Activated CD4-positive, alpha-beta memory T cell treated with anti-CD3 and anti-CD28 coated beads for 36 hours (primary cell): ENCODE measurements at places on chromosomes 11 and 22.

DNA sequence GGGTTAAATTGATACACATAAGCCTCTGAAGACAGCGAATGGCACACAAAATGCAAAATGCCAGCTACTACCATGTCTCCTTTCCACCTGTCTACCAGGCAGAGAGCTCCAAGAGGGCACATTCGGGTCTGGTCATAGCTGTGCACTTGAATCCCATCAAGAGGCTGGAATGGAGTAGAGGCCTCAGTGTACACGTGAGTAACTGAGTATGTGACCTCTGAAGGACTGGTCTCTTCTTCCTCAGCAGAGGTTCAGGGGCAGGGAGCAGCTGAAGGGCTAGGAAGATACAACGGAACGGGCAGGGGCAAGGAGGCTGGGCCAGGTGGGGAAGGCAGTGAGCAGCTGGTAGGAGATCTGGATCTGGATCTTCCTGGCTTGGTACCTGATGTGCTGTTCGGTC lies 56.3 kb upstream of the PHOX2A start:
- DNase-seq: no peak

DNA sequence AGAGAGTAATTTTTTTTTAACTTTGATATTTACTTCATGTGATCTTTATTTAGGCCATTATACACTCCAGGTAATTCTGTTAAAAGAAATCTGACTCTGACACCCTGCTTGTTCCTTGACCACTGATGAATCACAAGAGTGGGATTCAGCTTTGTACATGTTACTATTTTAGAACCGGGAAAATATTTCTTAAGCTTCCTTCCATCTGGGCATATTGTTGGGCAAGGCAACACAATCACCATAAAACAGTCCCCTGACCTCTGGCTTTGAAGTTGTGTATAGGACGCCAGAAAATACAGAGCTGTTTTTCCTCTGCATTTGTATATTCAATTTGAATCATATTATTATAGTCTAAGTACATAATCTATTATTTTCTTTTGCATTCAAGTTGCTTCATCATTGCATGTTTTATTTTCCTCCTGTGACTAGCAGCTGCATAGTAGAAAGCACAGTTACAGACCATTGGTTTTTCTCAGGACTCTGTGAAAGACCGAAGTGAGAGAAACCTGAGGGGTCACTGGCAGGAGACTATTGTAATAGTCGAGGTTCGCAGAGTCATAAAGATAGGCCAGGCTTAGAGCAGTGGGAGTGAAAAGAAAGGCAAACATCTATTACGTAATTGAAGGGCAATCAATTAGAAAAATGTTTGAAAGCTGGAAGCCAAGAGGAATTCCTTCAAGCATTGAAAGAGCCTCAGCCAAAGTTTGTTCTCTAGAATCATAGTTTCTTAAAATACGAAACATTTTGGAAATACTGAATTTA lies 51.8 kb upstream of the SLC36A4 start:
- DNase-seq: no peak

DNA sequence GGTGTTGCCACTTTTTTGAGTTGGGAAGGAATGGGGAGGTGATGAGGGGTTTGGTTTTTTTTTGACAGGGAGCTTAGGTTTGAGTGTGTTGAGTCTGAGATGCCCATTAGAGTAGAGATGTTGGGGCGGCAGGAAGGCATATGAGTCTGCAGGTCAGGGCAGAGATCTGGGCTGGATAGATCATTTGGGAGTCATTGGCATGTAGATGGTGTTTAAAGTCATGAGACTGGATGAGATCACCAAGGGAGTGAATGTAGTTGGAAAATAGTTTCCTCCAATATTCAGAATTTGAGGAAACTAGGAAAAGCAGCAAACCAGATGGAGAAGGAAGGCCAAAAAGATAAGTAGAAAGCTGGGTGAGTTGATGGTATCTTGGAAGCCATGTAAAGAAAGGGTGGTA lies 2.1 kb upstream of the ANAPC15 start:
- no peak for DNase-seq

- DNase-seq: peak; percentile 62
Observed at GRCh38 chr11:125141686-125142535, 22.6 kb upstream of the PKNOX2 start.

- no peak for DNase-seq
Observed at GRCh38 chr22:28466399-28466798, 213.2 kb downstream of the TTC28 start.

- DNase-seq: no peak
Observed at GRCh38 chr11:68927280-68928135, 23.8 kb downstream of the IGHMBP2 start.

GRCh38 chr11:85682330-85683305 lies 3.4 kb downstream of the CCDC89 start:
- peak; percentile 75 for DNase-seq

DNA sequence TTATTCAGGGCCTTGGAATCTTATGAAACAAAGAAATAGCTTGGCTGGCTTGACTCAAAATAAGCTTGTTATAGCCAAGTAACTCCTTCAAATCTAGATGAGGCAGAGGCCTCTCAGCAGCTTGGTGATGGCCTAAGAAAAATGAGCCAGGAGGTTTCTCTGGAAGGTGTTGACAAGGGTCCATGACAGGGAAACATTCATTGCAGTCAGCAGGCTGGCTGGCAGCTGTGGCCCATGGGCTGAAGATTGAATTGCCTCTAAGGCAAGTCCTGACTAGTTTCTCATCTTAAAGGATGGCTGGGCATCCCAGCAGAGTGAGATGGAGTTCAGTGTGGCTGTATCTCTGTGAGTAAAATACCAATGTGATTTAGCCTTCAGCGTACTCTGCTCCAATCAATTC lies 441.0 kb downstream of the NELL1 start:
- DNase-seq: no peak

DNA sequence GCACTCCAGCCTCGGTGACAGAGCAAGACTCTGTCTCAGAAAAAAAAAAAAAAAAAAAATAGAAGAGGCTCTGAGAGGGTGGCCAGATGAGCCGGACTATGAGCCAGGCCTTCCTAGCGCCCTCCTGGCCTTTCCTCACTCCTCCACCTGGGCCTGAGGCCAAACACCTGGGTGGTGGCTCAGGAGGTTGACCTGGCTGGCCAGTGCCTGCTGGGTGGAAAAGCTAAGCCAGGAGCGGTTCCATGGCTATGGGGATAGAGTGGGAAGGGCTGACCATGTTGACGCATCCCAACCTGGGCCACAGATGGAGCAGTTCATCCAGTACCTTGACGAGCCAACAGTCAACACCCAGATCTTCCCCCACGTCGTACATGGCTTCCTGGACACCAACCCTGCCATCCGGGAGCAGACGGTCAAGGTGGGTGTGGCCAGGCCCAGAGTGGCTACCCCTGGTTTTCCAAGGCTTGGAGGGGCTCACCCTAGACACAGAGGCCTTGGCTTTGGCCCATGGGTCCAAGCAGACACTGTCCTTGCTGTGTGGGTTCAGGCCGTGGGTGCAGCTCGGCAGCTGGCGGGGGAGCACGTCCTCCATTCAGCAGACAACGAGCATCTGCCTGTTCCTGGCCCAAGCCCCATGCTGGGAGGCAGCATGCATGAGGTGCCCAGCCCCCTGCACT lies 7.6 kb downstream of the SCYL1 start:
- DNase-seq: no peak

DNA sequence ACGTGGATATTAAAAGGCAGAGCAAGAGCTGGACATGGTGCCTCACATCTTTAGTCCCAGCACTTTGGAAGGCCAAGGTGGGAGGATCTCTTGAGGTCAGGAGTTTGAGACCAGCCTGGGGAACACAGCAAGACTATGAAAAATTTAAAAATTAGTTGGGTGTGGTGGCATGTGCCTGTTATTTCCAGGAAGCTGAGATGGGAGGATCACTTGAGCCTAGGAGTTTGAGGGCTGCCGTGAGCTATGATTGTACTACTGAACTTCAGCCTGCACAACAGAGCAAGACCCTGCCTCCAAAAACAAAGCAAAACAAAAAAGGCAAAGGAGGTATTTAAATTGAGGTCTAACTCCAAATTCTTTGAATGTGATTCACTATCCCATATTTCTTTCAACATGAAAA lies 23.5 kb downstream of the RDX start:
- DNase-seq: no peak

DNA sequence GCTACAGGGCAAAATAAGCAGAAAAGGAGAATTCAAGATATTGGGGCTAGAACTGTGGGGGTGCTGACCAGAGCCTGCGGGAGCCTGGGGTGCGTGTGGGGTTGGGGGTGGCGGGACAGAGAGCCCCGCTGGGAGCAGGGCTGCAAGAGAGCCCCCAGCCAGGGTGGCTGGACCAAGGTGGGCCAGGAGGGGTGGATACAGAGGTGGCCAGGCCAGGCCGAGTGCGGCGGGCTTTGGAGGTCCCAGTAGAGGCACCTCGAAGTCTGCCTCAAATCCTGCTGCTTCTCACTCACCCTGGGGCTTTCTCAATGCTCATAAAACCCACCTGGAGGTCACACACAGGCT lies 16.9 kb upstream of the MUC5B start:
- DNase-seq: no peak

DNA sequence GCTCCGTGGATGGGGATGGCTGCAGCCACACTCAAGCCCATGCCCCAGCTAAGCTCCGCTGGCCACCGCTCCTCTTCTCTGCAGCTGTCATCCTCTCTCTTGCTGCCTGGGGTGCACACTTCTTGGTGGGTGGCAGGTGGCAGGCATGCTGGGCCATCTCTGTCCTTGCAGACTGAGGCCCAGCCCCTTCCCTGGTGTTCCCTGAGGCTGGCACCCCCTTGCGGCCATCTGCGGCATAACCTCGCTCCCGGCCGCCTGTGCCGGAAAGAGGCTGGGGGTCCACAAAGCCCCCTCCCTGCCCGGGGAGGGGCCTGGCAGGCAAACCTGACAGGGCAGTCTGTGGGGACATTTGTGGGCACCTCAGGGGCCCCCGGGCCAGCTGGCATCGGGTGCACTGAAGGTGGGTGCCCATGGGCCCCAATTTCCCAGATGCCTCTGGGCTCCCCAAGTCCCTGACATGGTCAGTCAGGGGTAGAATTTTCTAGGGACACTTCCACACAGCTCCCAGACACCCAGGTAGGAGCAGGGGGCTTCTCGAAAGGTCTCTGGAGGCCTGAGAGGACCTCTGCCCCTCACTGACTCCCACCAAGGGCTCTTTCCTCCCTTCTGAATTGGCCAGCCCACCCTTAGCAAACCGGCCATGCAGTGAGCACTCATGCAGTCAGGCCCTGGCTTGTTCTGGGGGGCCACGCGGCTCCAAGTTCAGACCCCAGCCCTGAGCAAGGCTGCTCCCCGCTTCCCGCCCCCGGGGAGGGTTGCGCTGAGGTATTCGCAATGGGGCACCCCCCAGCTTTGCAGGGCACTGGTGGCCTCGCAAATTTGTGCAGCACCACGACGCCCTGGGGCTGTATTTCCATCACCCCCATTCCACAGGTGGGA lies 23.5 kb upstream of the TH start:
- DNase-seq: peak; percentile 58

DNA sequence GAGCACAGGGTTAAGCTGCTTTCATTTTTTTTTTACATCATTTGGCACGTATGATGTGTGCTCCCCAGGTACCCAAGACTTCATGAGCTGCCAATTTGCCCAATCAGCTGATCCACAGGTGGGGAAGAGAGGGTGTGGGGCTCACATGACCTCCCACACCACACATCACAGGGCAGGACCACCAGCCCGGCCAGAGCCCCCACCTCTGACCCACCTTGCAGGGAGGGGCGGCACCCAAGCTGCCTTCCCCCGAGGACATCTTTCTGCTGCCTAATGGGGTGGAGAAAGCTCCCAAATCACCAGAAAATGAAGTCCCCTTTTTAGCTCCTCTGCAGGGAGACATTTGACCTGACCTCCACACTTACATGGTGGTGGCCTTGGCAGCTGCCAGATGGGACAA lies 119.8 kb downstream of the MPPED1 start:
- no peak for DNase-seq

- no peak for DNase-seq
Observed at GRCh38 chr11:34564807-34565241, 51.2 kb upstream of the ELF5 start.
